ENCODE measurements at places on chromosomes 6 and 20. TPM values are rescaled to one million over a fixed set of nuclear protein-coding genes. Genes with fewer than 3 reads are reported as not detected.

DNA sequence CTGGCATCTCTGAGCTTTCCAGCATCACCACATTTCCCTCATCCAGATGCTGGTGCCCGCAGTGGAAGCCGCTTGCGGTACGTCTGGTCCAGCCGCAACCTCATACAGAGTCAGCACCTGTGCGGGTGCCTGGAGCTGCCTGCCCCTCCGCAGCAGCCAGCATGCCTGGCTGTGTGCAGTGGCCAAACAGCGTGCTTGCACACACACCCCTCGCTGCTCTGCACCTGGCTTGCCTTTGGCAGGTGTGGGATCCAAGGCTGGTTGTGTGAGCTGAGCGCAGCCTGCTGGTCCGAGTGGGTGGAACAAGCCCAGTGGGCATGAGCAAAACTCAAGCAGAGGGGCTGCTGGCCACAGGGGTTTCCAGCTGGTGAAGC is 3.1 kb upstream of the HINT3 start:
- no peaks in the 10 kb centered on the region for H3K36me3 ChIP-seq
- peaks cover 20% of the 10 kb centered on the region for H3K4me1 ChIP-seq
- H3K27ac ChIP-seq: no peak overlapping the region
- no peak for DNase-seq

The EPHA7 gene
- not detected for total RNA-seq

- H3K27me3 ChIP-seq: no peaks in the 10 kb centered on the region
- H3K4me3 ChIP-seq: no peak overlapping the region
- DNase-seq: no peak
- no peaks in the 10 kb centered on the region for H3K36me3 ChIP-seq
These were observed 949 bp downstream of the MACROD2 start for GRCh38 chr20:13996265-13996664.

The MYL9 gene
- total RNA-seq: not detected

DNA sequence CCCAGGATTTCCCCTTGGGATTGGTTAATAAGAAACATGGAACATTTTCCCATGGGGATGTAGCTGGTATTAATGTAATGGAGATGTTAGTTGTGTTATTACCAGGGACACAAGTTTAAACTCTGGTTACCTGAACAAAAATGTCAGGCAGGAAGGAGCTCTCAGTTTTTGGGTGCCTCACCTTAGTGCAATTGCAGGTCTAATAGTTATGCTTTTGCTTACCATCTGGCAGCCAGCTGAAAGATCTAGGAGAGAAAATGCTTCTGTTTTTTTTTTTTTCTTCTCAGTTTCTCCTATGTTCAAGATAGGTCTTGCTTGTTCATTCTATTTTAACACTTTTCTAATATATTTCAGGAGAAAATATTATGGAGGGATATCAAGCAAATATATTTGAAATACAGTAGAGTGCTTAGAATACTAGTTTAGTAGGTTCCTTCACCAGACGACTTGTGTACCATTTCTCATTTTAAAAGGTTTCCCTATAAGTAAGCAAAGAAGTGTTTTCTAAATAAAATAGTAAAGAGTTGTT is 4.2 kb upstream of the UBE2J1 start:
- H3K27ac ChIP-seq: no peak overlapping the region
- no peaks in the 10 kb centered on the region for H3K36me3 ChIP-seq
- H3K27me3 ChIP-seq: no peaks in the 10 kb centered on the region
- H3K4me1 ChIP-seq: peaks cover 35% of the 10 kb centered on the region

DNA sequence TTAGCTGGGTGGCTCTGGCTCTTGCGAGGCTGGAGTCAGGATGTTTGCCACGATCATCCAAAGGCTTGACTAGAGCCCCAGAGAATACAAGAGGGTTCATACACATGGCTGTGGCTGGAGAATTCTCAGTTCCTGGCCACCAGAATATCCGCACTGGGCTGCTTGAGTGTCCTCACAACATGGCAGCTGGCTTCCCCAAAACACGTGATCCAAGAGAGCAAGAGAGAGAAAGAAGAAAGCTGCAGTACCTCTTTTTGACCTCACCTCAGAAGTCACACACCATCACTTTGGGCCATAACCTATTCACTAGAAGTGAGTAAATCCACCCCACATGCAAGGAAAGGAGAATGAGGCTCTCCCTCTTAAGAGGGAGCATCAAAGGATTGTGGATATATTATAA is 21.5 kb upstream of the BPIFB1 start:
- H3K27me3 ChIP-seq: no peaks in the 10 kb centered on the region
- no peaks in the 10 kb centered on the region for H3K36me3 ChIP-seq
- H3K4me3 ChIP-seq: no peak overlapping the region

The SYTL3 gene
- 22.2 TPM for total RNA-seq

DNA sequence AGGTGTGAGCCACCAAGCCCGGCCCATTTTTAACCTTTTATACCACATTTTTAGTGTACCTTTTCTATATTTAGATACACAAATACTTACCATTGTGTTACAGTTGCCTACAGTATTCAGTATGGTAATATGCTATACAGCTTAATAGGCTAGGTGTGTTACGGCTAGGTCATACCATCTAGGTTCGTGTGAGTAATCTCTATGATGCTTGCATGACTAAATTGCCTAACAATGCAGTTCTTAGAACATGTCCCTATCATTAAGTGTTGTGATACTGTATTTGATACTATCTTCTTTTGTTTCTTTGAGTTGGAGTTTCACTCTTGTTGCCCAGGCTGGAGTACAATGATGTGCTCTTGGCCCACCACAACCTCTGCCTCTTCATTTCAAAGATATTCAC is 387.7 kb upstream of the SASH1 start:
- H3K4me1 ChIP-seq: no peaks in the 10 kb centered on the region
- no peak overlapping the region for H3K4me3 ChIP-seq
- no peaks in the 10 kb centered on the region for H3K36me3 ChIP-seq
- no peak for DNase-seq

- H3K27ac ChIP-seq: no peak overlapping the region
- no peak for DNase-seq
- no peaks in the 10 kb centered on the region for H3K36me3 ChIP-seq
- H3K27me3 ChIP-seq: no peaks in the 10 kb centered on the region
- H3K4me3 ChIP-seq: no peak overlapping the region
- peaks cover 25% of the 10 kb centered on the region for H3K4me1 ChIP-seq
These were observed 48.1 kb downstream of the CTCFL start for GRCh38 chr20:57476641-57477461.

The COL9A3 gene
- total RNA-seq: not detected

GRCh38 chr6:120545353-120545752 is 788.9 kb downstream of the TBC1D32 start:
- H3K27ac ChIP-seq: no peak overlapping the region
- H3K4me3 ChIP-seq: no peak overlapping the region
- H3K4me1 ChIP-seq: no peaks in the 10 kb centered on the region

GRCh38 chr6:25066593-25066992 is 130.8 kb upstream of the RIPOR2 start:
- no peak overlapping the region for H3K4me3 ChIP-seq
- H3K4me1 ChIP-seq: no peaks in the 10 kb centered on the region
- no peaks in the 10 kb centered on the region for H3K36me3 ChIP-seq
- no peak overlapping the region for H3K27ac ChIP-seq

DNA sequence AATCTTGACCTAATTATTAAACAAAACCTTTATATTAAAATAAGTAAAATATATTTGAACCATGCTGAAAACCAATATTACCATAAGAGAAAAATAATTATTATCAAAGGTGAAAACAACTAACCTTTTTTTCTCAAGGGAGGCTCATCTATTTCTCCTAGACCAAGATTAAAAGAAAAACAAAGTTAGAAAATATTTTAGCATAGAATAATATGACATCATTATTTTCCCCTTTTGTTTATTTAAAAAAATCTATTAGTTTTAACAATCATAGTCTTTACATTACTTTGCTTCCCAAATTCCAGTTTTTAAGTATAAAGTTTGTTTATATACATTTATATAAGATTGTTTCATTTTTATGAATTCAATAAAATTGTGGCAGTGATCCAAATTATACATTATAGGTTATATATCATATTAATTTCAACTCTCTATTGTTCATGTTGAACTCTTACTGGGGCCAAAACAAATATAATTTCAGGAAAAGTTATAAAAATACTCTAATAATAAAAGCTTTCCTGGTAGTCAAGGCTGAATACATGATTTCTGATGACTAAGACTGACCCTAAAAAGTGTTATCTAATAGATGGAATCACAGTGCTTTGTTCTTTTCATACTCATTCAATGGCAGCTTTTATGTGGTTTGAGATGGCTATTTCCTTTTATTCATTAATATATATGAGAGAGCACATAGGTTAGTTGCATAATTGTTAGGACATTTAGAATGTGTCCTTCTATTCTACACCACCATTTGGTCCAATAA is 89.4 kb downstream of the TRDN start:
- H3K4me3 ChIP-seq: no peak overlapping the region
- no peaks in the 10 kb centered on the region for H3K27me3 ChIP-seq
- no peaks in the 10 kb centered on the region for H3K36me3 ChIP-seq
- DNase-seq: no peak
- H3K27ac ChIP-seq: no peak overlapping the region

- peaks cover 52% of the 10 kb centered on the region for H3K36me3 ChIP-seq
- no peak overlapping the region for H3K27ac ChIP-seq
- H3K27me3 ChIP-seq: no peaks in the 10 kb centered on the region
- H3K4me3 ChIP-seq: no peak overlapping the region
- peaks cover 27% of the 10 kb centered on the region for H3K4me1 ChIP-seq
- no peak for DNase-seq
These were observed 36.9 kb downstream of the STK38 start for GRCh38 chr6:36510365-36510764.

GRCh38 chr6:170159022-170159965 is 131.6 kb downstream of the DLL1 start:
- no peak overlapping the region for H3K4me3 ChIP-seq
- peaks cover 2% of the 10 kb centered on the region for H3K4me1 ChIP-seq
- no peaks in the 10 kb centered on the region for H3K27me3 ChIP-seq
- no peak for DNase-seq

DNA sequence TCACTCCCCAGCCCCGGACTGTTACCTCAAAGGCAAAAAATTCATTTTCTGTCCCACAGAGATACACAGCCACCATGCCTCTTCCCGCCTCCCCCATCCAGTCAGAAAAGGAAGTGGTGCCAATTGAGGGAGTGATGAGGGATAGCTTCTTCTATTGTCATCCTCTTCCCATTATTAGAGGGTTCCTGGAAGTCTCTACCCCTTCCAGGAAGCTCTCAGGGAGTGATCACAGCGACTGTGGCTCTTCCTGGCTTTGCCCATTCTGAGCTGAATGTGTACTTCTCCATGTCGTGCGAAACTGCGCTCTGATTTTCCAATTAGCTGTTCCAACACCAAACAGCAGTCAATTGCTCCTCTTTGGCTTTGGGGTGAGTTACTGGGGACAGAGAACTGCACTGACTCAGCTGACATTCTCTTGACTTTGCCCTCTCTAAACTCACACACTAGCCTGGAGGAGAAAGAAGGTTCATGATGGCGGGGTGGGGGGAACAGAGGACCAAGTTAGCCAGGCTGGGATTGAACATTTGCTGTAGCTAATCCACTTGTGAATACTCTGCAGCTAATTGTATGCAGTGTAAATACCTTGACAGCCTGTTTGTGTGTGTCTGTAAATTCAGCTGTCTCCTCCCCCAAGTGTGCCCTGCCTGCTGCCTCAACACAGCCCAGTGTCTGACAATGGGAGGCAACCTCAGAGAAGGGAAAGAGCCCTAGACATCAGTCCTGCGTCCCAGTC is 2.4 kb upstream of the MDGA1 start:
- H3K27me3 ChIP-seq: peaks cover 8% of the 10 kb centered on the region
- no peak overlapping the region for H3K27ac ChIP-seq
- no peak overlapping the region for H3K4me3 ChIP-seq
- DNase-seq: no peak
- H3K4me1 ChIP-seq: peaks cover 20% of the 10 kb centered on the region
- no peaks in the 10 kb centered on the region for H3K36me3 ChIP-seq

The TMEM200A gene
- 1.1 TPM for total RNA-seq

The EYS gene
- total RNA-seq: not detected

- no peaks in the 10 kb centered on the region for H3K36me3 ChIP-seq
- no peaks in the 10 kb centered on the region for H3K4me1 ChIP-seq
- H3K27ac ChIP-seq: no peak overlapping the region
These were observed 75.2 kb downstream of the DST start for GRCh38 chr6:56567501-56567900.

DNA sequence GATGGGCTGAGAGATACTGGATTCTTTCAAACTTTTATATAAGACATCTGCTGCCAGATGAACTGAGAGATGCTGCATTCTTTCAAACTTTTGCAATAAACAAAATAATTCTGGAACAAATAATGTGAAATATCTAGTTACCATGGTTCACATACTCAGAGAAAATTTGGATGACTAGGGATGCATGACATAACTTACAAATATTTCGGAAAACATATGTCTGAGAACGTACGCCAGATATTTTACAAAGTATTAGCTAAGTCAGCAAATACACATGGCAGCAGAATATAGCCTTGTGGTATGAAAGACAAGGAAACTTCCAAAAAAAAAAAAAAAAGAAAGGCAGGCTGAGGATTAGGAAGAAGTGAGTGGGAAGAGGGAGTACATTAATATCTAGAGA is 113.3 kb upstream of the TRAF3IP2 start:
- H3K27ac ChIP-seq: no peak overlapping the region
- H3K27me3 ChIP-seq: no peaks in the 10 kb centered on the region
- no peak overlapping the region for H3K4me3 ChIP-seq
- H3K4me1 ChIP-seq: peaks cover 73% of the 10 kb centered on the region
- H3K36me3 ChIP-seq: peaks cover 37% of the 10 kb centered on the region

GRCh38 chr6:98335594-98335993 is 498.8 kb upstream of the POU3F2 start:
- DNase-seq: no peak
- no peak overlapping the region for H3K4me3 ChIP-seq
- no peaks in the 10 kb centered on the region for H3K36me3 ChIP-seq
- no peaks in the 10 kb centered on the region for H3K27me3 ChIP-seq
- H3K27ac ChIP-seq: no peak overlapping the region

GRCh38 chr6:20412682-20413073 is 11.0 kb downstream of the E2F3 start:
- H3K27ac ChIP-seq: no peak overlapping the region
- H3K27me3 ChIP-seq: no peaks in the 10 kb centered on the region
- no peaks in the 10 kb centered on the region for H3K36me3 ChIP-seq
- no peak overlapping the region for H3K4me3 ChIP-seq

The WFDC10B gene
- total RNA-seq: not detected

GRCh38 chr6:143549221-143549948 is 37.9 kb upstream of the FUCA2 start:
- DNase-seq: peak; percentile 72
- H3K4me1 ChIP-seq: peaks cover 97% of the 10 kb centered on the region
- no peaks in the 10 kb centered on the region for H3K36me3 ChIP-seq

- H3K4me1 ChIP-seq: no peaks in the 10 kb centered on the region
- H3K27ac ChIP-seq: no peak overlapping the region
- H3K36me3 ChIP-seq: no peaks in the 10 kb centered on the region
- DNase-seq: no peak
These were observed 3.1 kb downstream of the GABRR2 start for GRCh38 chr6:89311853-89312531.

The HUS1B gene
- 2.6 TPM for total RNA-seq

DNA sequence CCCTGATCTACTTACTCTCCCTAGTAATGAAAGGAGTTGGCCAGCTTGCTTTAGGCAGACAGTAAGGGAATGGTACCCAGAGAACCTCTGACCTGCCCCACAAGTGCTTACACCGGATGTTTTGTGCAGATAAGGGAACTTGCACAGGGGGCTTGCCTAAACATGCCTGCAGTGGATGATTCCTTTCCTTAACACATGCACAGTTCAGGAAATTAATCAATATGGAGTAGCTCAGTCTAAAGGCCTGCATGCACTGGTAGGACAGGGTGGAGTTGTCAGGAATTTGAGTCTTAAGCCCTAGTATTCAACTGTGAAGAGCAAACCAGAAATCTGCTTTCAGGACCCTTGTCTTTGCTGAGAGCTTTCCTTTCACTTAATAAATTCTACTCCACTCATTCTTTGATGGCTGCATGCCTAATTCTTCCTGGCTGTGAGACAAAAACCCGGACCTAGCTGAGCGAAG is 3.9 kb upstream of the TRIM38 start:
- peak overlapping the region; percentile 92 for H3K27ac ChIP-seq
- DNase-seq: no peak
- H3K36me3 ChIP-seq: no peaks in the 10 kb centered on the region
- H3K27me3 ChIP-seq: no peaks in the 10 kb centered on the region
- no peak overlapping the region for H3K4me3 ChIP-seq

Measured in CD4-positive, alpha-beta memory T cell (primary cell).